Glutamatergic neuron (in vitro differentiated cells): ENCODE measurements at places on chromosomes 3 and 15. TPM values are rescaled to one million over a fixed set of nuclear protein-coding genes. Genes with fewer than 3 reads are reported as not detected.
A peak's percentile ranks its signal among the peaks of the same experiment; 100 is the strongest.

TMEM108 gene
- total RNA-seq = 9.0 TPM

MTFMT gene
- 12.6 TPM for total RNA-seq

P3H2 gene
- 28.6 TPM for total RNA-seq

- DNase-seq = no peak
- H3K36me3 ChIP-seq = no peaks in the 10 kb centered on the region
- H3K27me3 ChIP-seq = no peaks in the 10 kb centered on the region
- H3K4me1 ChIP-seq = no peaks in the 10 kb centered on the region
These were observed 16.0 kb downstream of the DNAJC19 start for GRCh38 chr3:180973543-180973942.

DNA sequence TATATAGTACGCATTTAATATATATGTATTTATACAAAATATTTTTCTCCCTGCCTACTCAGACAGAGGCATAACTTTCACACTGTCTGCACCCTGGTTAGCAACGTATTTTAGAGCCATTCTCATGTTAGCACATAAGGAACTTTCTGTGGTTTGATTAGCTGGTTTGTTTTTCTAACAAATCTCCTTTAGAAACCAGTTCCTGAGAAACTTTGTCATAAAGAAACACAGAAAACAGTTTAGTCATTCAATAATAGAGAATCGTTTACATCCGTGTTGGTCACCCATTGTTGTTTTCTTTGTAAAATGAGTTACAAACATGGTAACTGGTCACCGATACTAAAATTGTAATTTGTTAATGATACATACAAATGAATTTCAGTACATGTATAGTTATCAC is 5.9 kb upstream of the NGRN start:
- no peaks in the 10 kb centered on the region for H3K27me3 ChIP-seq
- H3K4me1 ChIP-seq = no peaks in the 10 kb centered on the region
- H3K27ac ChIP-seq = no peak overlapping the region

GRCh38 chr15:90036806-90037510 is 35.8 kb downstream of the ZNF710 start:
- no peaks in the 10 kb centered on the region for H3K36me3 ChIP-seq
- peak overlapping the region; percentile 94 for H3K27ac ChIP-seq
- peak overlapping the region; percentile 64 for H3K4me3 ChIP-seq
- peaks cover 5% of the 10 kb centered on the region for H3K27me3 ChIP-seq
- DNase-seq = no peak

GRCh38 chr3:165359005-165359404 is 162.8 kb upstream of the SLITRK3 start:
- H3K27me3 ChIP-seq = no peaks in the 10 kb centered on the region
- H3K27ac ChIP-seq = no peak overlapping the region
- no peaks in the 10 kb centered on the region for H3K4me1 ChIP-seq
- H3K36me3 ChIP-seq = no peaks in the 10 kb centered on the region

DNA sequence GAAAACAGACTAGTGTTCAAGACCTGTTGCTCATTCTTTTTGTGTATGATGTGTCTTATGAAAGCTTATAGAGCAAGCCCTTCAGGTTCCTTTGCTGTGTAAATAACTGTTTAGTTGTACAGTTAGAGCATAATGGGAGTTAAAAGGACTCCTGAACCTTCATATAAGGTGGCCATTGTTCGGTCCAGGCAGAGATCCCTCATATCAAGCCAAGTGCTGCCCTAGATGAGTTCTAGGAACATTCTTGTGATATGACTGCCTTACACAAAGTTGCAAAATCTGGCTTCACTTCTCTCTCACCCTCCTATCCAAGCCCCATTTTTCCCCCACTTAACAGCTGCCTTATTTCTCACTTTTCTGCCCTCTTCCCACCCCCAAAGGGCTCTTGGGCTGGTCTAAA is 26.9 kb downstream of the GYG1 start:
- peaks cover 9% of the 10 kb centered on the region for H3K36me3 ChIP-seq
- no peak overlapping the region for H3K27ac ChIP-seq
- H3K27me3 ChIP-seq = no peaks in the 10 kb centered on the region
- DNase-seq = no peak
- peaks cover 6% of the 10 kb centered on the region for H3K4me1 ChIP-seq

- no peak for DNase-seq
- no peaks in the 10 kb centered on the region for H3K36me3 ChIP-seq
- peaks cover 4% of the 10 kb centered on the region for H3K27me3 ChIP-seq
- no peak overlapping the region for H3K4me3 ChIP-seq
- no peak overlapping the region for H3K27ac ChIP-seq
- peaks cover 5% of the 10 kb centered on the region for H3K4me1 ChIP-seq
These were observed 85.9 kb upstream of the IL12A start for GRCh38 chr3:159902546-159903314.

DNA sequence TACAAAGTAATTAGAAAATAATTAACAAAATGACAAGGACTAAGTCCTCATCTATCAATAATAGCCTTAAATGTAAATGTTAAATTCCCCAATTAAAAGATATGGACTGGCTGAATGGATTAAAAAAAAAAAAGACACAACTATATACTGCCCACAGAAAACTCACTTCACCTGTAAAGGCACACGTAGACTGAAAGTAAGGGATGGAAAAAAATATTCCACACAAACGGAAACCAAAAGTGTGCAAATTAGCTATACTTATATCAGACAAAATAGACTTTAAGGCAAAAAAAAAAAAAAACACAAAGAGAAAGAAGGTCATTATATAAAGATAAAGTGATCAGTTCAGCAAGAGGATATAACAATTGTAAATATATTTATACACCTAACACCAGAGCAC is 111.4 kb upstream of the ZBED2 start:
- H3K27ac ChIP-seq = no peak overlapping the region
- H3K36me3 ChIP-seq = no peaks in the 10 kb centered on the region
- peaks cover 6% of the 10 kb centered on the region for H3K4me1 ChIP-seq
- no peak for DNase-seq
- H3K4me3 ChIP-seq = no peak overlapping the region

DNA sequence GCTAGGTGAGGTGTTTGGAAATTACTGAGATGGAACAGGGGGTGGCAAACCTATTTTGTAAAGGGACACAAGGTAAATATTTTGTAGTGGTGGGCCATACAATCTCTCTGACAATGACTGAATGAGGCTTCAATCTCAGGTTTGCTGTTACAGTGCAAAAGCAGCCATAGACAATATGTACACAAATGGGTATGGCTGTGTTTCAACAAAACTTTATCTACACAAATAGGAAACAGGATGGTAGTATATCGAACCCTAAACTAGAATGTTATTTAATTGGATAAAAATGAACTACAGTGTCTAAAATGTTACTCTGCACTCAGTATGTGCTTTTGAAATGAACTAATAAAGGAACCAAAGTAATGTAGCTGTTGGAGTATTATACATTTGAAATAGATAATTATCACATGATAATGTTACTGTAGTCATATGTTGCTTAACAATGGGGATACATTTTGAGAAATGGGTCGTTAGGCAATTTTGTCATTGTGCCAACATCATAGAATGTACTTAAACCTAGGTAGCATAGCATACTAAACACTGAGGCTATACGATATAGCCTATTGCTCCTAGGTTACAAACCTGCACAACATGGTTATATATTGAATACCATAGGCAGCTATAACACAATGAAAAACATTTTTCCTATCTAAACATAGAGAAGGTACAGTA is 495.2 kb upstream of the TBL1XR1 start:
- H3K4me1 ChIP-seq = peaks cover 13% of the 10 kb centered on the region
- no peaks in the 10 kb centered on the region for H3K36me3 ChIP-seq
- no peaks in the 10 kb centered on the region for H3K27me3 ChIP-seq
- DNase-seq = no peak
- no peak overlapping the region for H3K4me3 ChIP-seq

- H3K27me3 ChIP-seq = peaks cover 9% of the 10 kb centered on the region
- peak within 1 kb of the TSS; percentile 40 for H3K27ac ChIP-seq
- peak within 1 kb of the TSS; percentile 85 for H3K4me3 ChIP-seq
- peak; percentile 58 for DNase-seq
- peaks cover 22% of the 10 kb centered on the region for H3K36me3 ChIP-seq
- peaks cover 6% of the 10 kb centered on the region for H3K4me1 ChIP-seq
These were observed at the start of gene ZNF662 for GRCh38 chr3:42906070-42906847. Gene ZNF662 (plus strand): TSS chr3:42906142. CDS start chr3:42908115, 1,973 bp downstream.

DNA sequence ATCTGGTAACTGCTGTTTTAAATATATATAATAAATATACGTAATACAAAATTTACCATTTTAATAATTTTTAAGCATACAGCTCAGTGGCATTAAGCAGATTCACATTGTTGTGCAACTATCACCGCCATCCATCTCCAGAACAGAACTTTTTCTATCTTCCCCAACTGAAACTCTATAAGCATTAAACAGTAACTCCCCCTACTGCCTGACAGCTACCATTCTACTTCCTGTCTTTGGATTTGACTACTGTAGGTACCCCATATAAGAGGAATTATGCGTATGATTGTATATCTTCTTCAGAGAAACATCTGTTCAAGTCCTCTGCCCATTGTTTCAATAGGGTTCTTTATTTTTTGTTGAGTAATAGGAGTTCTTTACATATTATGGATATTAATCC is 36.8 kb downstream of the EID1 start:
- no peaks in the 10 kb centered on the region for H3K4me1 ChIP-seq
- DNase-seq = no peak
- H3K27me3 ChIP-seq = peaks cover 1% of the 10 kb centered on the region
- no peaks in the 10 kb centered on the region for H3K36me3 ChIP-seq

DNA sequence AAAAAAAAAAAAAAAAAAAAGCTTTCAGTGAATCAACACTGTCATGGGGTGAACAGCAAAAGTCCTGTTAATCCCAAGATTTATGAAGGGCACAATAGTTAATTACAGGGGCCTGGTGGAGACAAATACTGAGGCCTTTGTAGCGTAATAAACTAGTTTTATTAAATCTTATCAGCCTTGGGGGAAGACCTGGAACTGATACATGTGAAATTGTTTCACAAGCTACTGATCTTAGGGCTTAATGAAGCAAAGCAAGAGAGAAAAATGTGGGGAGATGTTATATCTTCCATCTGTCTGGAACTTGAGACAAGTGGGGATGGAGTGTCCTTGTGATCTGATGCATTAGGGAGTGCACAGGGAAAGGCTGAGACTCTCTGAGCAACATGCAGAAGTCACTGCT is 47.9 kb upstream of the OSBPL11 start:
- no peaks in the 10 kb centered on the region for H3K36me3 ChIP-seq
- no peaks in the 10 kb centered on the region for H3K27me3 ChIP-seq
- H3K27ac ChIP-seq = no peak overlapping the region
- DNase-seq = no peak

- peaks cover 10% of the 10 kb centered on the region for H3K4me1 ChIP-seq
- H3K27ac ChIP-seq = no peak overlapping the region
- H3K4me3 ChIP-seq = no peak overlapping the region
- no peaks in the 10 kb centered on the region for H3K36me3 ChIP-seq
- H3K27me3 ChIP-seq = peaks cover 3% of the 10 kb centered on the region
These were observed 22.5 kb upstream of the MB21D2 start for GRCh38 chr3:192940129-192940528.

- DNase-seq = no peak
- H3K4me1 ChIP-seq = peaks cover 2% of the 10 kb centered on the region
- no peaks in the 10 kb centered on the region for H3K27me3 ChIP-seq
- no peak overlapping the region for H3K27ac ChIP-seq
- H3K36me3 ChIP-seq = no peaks in the 10 kb centered on the region
These were observed 76.7 kb downstream of the PLD1 start for GRCh38 chr3:171733561-171733960.

GRCh38 chr3:107942244-107942643 is 148.6 kb downstream of the CD47 start:
- H3K27me3 ChIP-seq = peaks cover 2% of the 10 kb centered on the region
- no peak overlapping the region for H3K27ac ChIP-seq
- H3K4me3 ChIP-seq = no peak overlapping the region
- no peak for DNase-seq
- peaks cover 5% of the 10 kb centered on the region for H3K36me3 ChIP-seq

DNA sequence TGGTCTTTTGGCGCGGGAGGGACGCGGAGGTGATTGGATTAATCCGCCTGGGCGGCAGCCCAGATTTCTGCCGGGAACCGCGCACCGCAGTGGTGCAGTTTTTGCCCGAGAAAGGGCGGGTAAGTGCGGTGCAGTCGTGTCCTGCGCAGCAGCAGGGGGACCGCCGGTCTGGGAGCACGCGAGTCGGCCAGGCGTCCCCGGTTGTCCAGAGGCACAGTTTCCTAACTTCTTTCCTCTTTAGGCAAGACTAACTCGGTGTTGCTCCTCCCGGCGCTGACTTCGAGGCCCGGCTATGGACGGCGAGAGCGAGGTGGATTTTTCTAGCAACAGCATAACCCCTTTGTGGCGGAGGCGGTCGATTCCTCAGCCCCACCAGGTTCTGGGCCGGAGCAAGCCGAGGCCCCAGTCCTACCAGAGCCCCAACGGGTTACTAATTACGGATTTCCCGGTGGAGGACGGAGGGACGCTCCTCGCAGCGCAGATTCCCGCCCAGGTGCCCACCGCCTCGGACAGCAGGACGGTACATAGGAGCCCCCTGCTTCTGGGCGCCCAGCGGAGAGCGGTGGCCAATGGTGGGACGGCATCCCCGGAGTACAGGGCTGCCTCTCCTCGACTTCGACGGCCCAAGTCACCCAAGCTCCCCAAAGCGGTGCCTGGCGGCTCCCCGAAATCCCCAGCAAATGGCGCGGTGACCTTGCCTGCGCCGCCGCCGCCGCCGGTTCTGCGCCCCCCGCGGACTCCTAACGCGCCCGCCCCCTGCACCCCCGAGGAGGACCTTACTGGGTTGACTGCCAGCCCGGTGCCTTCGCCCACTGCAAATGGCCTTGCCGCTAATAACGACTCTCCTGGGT is 736 bp downstream of the ARHGEF26 start:
- H3K27ac ChIP-seq = no peak overlapping the region
- H3K27me3 ChIP-seq = peaks cover 6% of the 10 kb centered on the region
- H3K4me3 ChIP-seq = peak overlapping the region; percentile 95
- no peaks in the 10 kb centered on the region for H3K36me3 ChIP-seq

DNA sequence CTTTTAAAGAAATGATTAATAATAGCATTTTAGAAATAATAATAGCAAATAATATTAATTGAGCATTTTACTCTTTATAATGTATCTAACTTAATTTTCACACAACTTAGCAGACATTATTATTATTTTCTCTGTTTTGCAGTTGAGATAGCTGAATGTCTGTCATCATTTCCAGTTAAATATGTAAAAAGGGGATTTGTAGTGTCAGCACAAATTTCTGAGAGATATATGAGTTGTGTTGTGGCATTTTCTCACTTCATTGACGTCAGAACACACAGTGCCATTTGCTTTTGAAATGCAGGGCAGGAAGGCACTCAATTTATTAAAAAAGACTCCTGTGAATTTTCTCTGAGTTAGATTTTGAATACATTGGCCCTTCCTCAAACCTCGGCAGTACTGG is 111.0 kb downstream of the GRM7 start:
- no peaks in the 10 kb centered on the region for H3K36me3 ChIP-seq
- DNase-seq = no peak
- H3K27ac ChIP-seq = no peak overlapping the region
- H3K4me1 ChIP-seq = no peaks in the 10 kb centered on the region
- H3K27me3 ChIP-seq = peaks cover 1% of the 10 kb centered on the region
- no peak overlapping the region for H3K4me3 ChIP-seq
